ENCODE measurements at places on chromosomes 11 and 22. TPM values are rescaled to one million over a fixed set of nuclear protein-coding genes. Genes with fewer than 3 reads are reported as not detected.
A peak's percentile ranks its signal among the peaks of the same experiment; 100 is the strongest.

Gene LGALS12
- total RNA-seq, result 0.12 TPM

- peak; percentile 92 for DNase-seq
These were observed 14.9 kb downstream of the RAC2 start for GRCh38 chr22:37229012-37229804.

DNA sequence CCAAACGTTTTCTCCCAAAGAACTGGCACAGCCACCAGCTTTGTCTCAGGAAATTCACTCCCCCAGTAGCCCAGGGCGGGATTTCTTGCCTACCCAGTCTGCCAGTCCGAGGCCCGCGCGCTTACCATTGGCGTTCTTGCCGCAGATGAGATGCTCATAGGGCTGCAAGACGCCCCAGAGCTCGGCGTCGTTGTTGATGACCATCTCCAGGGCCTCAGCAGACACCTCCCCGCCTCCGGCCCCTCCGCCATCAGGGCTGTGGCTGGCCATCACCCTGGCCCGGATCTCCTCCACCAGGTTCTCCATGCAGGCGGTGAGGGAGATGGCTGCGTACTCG is 1.3 kb downstream of the ABTB2 start:
- peak; percentile 60 for DNase-seq

DNA sequence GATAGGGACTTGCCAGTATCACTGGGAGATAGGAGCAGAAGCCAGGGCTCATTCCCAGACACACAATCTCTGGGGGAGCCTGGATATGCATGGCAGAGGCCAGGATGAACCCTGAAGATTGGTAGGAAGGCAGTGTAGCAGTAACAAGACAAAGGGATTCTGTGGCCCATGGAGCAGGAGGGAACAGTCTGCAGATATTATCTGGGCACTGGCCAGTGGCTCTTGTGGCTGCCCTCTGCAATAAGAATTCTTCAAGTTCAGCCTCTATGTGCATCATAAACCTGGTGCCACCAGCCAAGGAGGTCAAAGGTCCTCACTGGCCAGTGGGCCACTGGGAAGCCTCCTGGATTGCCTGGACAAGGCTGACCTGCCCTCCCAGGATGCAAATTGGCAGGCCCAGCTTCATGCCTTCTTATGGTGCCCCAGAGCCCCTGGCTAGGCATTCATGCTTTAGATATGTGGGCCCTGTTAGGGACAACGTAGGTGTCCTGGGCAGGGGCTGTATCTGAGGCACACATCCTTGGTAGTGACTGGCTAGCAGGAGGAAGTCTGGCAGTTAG is 29.2 kb downstream of the KCNQ1OT1 start:
- DNase-seq, result no peak

GRCh38 chr22:42202669-42203068 is 67.8 kb downstream of the TCF20 start:
- peak; percentile 8 for DNase-seq

Gene DDTL
- 1.9 TPM for total RNA-seq

GRCh38 chr22:27685970-27686369 is 115.6 kb downstream of the MN1 start:
- no peak for DNase-seq

- no peak for DNase-seq
These were observed 15.5 kb downstream of the KIAA0930 start for GRCh38 chr22:45224988-45225731.

GRCh38 chr11:88337181-88337986 is at the start of gene CTSC:
Gene CTSC (minus strand): TSS chr11:88337736. CDS start chr11:88337672, 64 bp downstream.
- DNase-seq, result peak; percentile 90

DNA sequence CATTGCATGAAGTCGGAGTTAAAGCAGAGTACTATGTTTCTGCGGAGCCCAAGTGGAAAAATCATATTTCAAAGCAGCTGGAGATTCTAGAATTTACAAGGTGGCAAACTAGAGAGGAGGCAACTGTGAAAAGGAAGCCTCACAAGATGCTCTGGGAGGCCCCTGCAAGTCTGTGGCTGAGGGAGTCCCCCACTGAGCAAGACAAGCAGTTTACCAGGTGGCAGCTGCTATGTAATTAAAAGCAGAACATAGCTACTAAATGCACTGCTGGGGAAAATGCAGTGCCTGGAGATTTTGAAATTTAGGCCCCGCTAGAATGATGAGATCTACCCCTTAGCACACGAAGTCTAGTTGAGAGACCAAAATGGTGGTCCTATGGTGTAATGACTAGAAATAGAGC is 728.0 kb downstream of the OPCML start:
- no peak for DNase-seq

Gene TSSK2
- not detected for total RNA-seq

- DNase-seq, result peak; percentile 11
These were observed 1.3 kb upstream of the NPTXR start for GRCh38 chr22:38845004-38845740.
